ENCODE measurements at places on chromosomes 3 and 15. TPM values are rescaled to one million over a fixed set of nuclear protein-coding genes. Genes with fewer than 3 reads are reported as not detected.

GRCh38 chr3:120052225-120052624 is 42.0 kb downstream of the GSK3B start:
- DNase-seq = no peak

GOLGA6L7 gene
- not detected for total RNA-seq

GRCh38 chr3:118226206-118226605 is 808.4 kb downstream of the IGSF11 start:
- DNase-seq = no peak

PPP1R14D gene
- total RNA-seq = not detected

- DNase-seq = peak; percentile 85
These were observed 22.3 kb upstream of the PSTPIP1 start for GRCh38 chr15:76972389-76973361.
